ENCODE measurements at places on chromosomes 3 and 15.

GRCh38 chr15:52243697-52244555 lies 51.7 kb downstream of the MYO5C start:
- no peak overlapping the region for H3K27ac ChIP-seq
- peaks cover 2% of the 10 kb centered on the region for H3K36me3 ChIP-seq
- peaks cover 9% of the 10 kb centered on the region for H3K27me3 ChIP-seq
- H3K4me3 ChIP-seq, result no peak overlapping the region
- DNase-seq, result no peak

DNA sequence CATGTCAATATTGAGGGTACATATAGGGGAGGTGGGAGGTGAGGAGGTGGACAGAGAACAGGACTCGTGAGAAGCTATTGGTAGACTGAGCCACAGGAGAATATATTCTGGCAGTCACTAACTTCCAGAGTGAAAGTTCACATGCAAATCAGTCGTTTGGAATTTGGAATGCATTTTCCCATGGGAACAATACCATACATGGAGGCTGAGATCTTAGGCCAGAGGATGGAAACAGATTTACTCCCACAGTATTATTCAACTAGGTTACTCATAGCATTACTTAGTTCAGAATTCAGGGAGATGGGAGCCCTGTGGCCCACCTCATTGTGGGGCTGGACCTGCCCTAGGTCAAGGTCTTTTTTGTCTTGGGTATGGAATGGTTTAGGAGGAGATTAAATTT lies 36.4 kb upstream of the ABHD2 start:
- H3K36me3 ChIP-seq, result no peaks in the 10 kb centered on the region
- DNase-seq, result no peak
- no peak overlapping the region for H3K4me3 ChIP-seq
- no peaks in the 10 kb centered on the region for H3K27me3 ChIP-seq

- H3K4me3 ChIP-seq, result no peak overlapping the region
- DNase-seq, result no peak
- no peaks in the 10 kb centered on the region for H3K27me3 ChIP-seq
- no peak overlapping the region for H3K27ac ChIP-seq
- H3K4me1 ChIP-seq, result no peaks in the 10 kb centered on the region
- no peaks in the 10 kb centered on the region for H3K36me3 ChIP-seq
These were observed 44.5 kb downstream of the GBE1 start for GRCh38 chr3:81716870-81717509.

DNA sequence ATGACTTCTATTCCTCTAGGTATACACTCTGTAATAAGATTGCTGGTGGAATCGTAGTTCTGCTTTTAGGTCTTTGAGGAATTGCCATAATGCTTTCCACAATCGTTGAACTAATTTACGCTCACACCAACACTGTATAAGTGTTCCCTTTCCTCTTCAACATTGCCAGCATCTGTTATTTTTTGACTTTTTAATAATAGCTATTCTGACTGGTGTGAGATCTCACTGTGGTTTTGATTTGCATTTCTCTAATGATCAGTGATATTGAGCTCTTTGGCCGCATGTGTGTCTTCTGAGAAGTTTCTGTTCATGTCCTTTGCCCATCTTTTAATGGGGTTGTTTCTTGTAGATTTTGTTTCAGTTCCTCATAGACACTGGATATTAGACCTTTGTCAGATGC lies 12.8 kb downstream of the NXPE3 start:
- no peaks in the 10 kb centered on the region for H3K27me3 ChIP-seq
- H3K27ac ChIP-seq, result no peak overlapping the region
- no peak overlapping the region for H3K4me3 ChIP-seq
- DNase-seq, result no peak

DNA sequence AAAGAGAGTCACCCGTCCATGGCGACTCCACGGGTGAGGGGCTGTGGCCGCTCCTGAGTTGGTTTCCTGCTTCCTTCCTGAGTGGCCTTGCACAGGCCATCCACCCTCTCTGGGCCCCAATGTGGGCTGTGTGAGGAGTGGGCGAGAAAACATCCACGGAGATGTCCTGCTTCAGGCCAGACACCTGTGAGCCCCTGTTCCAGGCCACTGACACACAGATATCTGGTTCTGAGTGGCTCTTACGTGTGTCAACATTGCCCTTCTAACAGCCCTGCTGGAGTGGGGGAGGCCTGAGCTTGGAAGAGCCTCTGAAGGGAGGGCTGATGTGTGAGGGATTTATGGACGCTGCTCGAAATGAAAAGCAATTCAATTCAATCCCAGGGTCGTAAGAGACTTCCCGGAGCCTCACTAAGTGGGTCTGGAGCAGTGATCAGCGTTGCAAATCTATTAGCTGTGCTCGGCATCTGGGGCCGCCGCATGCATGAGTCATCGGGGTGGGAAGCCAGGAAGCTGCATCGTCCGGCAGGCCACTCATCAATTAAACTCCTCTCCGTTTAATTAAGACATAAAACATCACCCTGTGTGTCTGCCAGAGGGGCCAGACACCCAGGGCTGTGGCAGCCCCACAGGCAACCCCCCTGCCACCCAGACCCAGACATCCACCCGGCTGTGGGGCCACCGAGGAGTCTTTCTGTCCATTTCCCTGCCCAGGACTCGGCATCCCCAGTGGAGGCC lies 20.0 kb upstream of the PRR23E start:
- no peaks in the 10 kb centered on the region for H3K36me3 ChIP-seq
- no peak overlapping the region for H3K27ac ChIP-seq
- H3K4me3 ChIP-seq, result no peak overlapping the region

GRCh38 chr15:52674831-52675230 lies 4.4 kb downstream of the ATOSA start:
- H3K4me3 ChIP-seq, result no peak overlapping the region
- no peaks in the 10 kb centered on the region for H3K27me3 ChIP-seq

- H3K27ac ChIP-seq, result no peak overlapping the region
- H3K4me3 ChIP-seq, result no peak overlapping the region
- no peaks in the 10 kb centered on the region for H3K27me3 ChIP-seq
- no peaks in the 10 kb centered on the region for H3K4me1 ChIP-seq
- DNase-seq, result no peak
These were observed 194.8 kb downstream of the SLC9A9 start for GRCh38 chr3:143653493-143653892.

GRCh38 chr3:11059090-11059798 lies 66.7 kb downstream of the SLC6A1 start:
- peaks cover 2% of the 10 kb centered on the region for H3K4me1 ChIP-seq
- no peak overlapping the region for H3K4me3 ChIP-seq
- no peaks in the 10 kb centered on the region for H3K27me3 ChIP-seq
- no peak overlapping the region for H3K27ac ChIP-seq
- DNase-seq, result peak; percentile 14

GRCh38 chr3:117645561-117646242 lies 936.1 kb downstream of the TUSC7 start:
- no peaks in the 10 kb centered on the region for H3K4me1 ChIP-seq
- H3K36me3 ChIP-seq, result no peaks in the 10 kb centered on the region
- H3K4me3 ChIP-seq, result no peak overlapping the region
- no peak overlapping the region for H3K27ac ChIP-seq

GRCh38 chr3:72344236-72344635 lies 504.0 kb downstream of the SHQ1 start:
- no peaks in the 10 kb centered on the region for H3K27me3 ChIP-seq
- peak overlapping the region; percentile 68 for H3K27ac ChIP-seq
- peak overlapping the region; percentile 25 for H3K4me3 ChIP-seq
- no peak for DNase-seq
- H3K36me3 ChIP-seq, result no peaks in the 10 kb centered on the region

GRCh38 chr3:25663869-25664811 lies 567 bp downstream of the TOP2B start:
- peak overlapping the region; percentile 99 for H3K27ac ChIP-seq
- peaks cover 3% of the 10 kb centered on the region for H3K27me3 ChIP-seq
- peaks cover 22% of the 10 kb centered on the region for H3K36me3 ChIP-seq
- peak; percentile 74 for DNase-seq
- H3K4me1 ChIP-seq, result peaks cover 43% of the 10 kb centered on the region

DNA sequence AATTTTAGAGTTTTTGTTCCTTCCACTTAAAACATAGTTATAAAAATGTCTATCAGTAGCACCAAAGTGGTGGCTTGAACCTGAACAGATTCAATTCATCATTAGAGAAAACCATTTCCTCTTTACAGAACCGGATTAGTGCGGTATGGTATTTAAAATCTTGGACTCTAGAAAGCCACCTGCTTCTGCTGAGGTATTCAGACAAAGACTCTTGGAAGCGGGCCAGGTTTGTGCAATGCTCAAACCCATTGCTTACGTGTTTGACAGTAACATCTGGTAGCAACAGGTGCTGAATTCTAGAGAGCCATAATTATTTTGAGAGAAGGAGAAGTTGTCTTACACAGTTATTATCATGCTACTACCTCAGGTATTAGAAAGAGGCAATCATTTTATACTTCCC lies 290.5 kb downstream of the NAALADL2 start:
- no peaks in the 10 kb centered on the region for H3K36me3 ChIP-seq
- no peaks in the 10 kb centered on the region for H3K27me3 ChIP-seq
- DNase-seq, result no peak

DNA sequence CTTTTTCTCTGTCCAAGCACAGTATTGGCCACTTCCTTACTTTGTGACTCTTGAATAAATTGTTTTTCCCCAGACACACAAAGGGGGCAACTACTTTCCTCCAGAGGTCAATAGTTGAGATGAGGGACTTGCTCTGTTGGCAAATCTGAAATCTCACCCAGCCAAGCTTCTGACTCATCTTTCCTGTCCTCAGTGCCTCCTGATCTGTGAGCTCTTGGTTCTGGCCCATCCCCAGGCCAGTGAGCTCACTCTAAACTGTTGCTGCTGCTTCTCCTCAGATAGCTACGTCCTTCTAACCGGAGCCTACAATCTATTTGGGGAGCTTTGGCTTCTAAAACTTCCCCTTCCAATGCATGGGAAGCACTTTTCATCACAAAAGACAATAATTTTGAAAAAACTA lies 50.0 kb upstream of the NMD3 start:
- no peaks in the 10 kb centered on the region for H3K4me1 ChIP-seq
- no peak overlapping the region for H3K27ac ChIP-seq
- DNase-seq, result no peak
- H3K36me3 ChIP-seq, result no peaks in the 10 kb centered on the region

- DNase-seq, result no peak
- no peak overlapping the region for H3K4me3 ChIP-seq
- H3K36me3 ChIP-seq, result no peaks in the 10 kb centered on the region
- peaks cover 9% of the 10 kb centered on the region for H3K4me1 ChIP-seq
- H3K27ac ChIP-seq, result no peak overlapping the region
These were observed 140.4 kb upstream of the MBNL1 start for GRCh38 chr3:152128356-152128755.

GRCh38 chr15:81117136-81117535 lies 16.9 kb upstream of the CFAP161 start:
- no peak overlapping the region for H3K4me3 ChIP-seq
- no peaks in the 10 kb centered on the region for H3K36me3 ChIP-seq
- no peak for DNase-seq
- peaks cover 45% of the 10 kb centered on the region for H3K27me3 ChIP-seq

DNA sequence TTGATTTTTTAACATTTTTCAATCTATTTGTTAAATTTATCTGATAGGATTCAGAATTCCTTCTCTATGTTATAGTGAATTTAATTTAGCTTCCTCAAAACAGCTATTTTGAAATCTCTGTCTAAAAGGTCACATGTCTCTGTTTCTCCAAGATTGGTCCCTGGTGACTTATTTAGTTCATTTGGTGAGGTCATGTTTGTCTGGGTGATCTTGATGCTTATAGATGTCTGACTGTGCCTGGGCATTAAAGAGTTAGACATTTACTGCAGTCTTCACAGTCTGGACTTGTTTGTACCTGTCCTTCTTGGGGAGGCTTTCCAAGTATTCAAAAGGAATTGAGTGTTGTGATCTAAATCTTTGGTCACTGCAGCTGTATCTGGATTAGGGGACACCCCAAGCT lies 169.5 kb upstream of the C2CD4B start:
- H3K36me3 ChIP-seq, result no peaks in the 10 kb centered on the region
- no peak overlapping the region for H3K4me3 ChIP-seq
- H3K4me1 ChIP-seq, result no peaks in the 10 kb centered on the region
- no peak overlapping the region for H3K27ac ChIP-seq
- no peak for DNase-seq
- H3K27me3 ChIP-seq, result no peaks in the 10 kb centered on the region

- no peak overlapping the region for H3K4me3 ChIP-seq
- H3K4me1 ChIP-seq, result no peaks in the 10 kb centered on the region
- no peaks in the 10 kb centered on the region for H3K27me3 ChIP-seq
- H3K27ac ChIP-seq, result no peak overlapping the region
These were observed 41.3 kb downstream of the COL6A5 start for GRCh38 chr3:130386604-130387263.

DNA sequence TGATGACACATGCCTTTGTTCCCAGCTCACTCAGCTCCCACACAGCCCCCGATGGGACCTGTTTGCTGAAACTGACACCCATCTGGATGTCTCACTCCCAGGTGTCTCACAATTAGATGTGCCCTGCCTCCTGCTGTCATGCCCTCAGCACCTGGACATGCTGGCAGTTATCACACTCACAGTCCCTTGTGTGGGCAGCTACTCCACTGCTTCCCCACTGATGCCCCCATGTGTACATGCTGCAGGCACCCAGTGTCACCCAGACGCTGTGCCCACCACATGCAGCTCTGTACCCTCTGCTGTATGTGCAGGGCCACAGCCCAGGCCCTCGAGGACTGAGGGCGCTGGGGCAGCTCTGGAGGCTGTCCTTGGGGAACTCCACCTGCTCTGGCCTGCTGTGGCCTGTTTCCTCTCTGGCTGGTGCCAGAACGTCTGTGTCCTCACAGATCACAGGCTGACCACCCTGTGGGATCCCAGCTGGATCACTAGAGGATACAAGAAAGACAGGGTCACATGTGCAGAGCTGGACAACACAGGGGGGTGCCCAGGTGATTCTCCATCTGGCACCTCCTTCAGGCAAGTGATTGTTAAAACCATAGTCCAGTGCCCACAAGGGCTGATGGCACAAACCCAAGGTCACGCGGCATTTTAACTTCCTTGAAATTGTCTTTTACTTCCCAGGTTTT lies 14.0 kb downstream of the C3orf22 start:
- DNase-seq, result no peak
- H3K27me3 ChIP-seq, result no peaks in the 10 kb centered on the region
- peaks cover 4% of the 10 kb centered on the region for H3K4me1 ChIP-seq
- H3K4me3 ChIP-seq, result no peak overlapping the region
- no peak overlapping the region for H3K27ac ChIP-seq

DNA sequence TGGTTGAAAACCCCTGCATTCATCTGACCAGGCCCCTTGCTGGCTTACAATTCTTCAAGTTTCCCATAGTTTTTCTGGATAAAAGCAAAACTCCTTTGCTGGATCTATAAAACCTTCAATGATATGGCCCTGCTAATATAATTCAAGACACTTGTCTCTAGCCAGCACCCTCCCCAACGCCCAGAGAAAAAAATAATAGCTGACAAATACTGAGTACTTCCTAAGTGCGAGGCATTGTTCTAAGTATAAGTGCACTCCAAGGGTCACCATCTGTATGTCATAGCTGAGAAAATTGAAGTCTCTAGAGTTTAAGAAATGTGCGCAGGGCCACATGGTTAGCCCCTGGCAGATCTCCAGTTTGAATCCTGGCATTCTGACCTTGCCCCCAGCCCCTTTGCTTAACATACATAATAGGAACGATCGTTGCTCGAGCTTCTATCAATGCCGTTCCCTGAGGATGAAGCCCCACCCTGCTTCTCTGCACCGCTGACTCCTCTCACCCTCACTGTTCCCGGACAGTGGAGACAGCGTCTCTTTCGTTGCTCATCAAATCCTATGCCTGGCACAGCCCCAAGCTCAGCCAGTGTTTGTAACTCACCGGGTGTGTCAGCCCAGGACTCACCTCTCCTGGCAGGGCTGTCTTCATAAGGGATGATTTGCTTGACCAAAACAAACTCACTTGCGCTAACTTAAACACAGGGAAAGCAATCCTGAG lies 377.1 kb upstream of the PROK2 start:
- DNase-seq, result no peak
- H3K36me3 ChIP-seq, result no peaks in the 10 kb centered on the region
- no peak overlapping the region for H3K27ac ChIP-seq
